ENCODE measurements at places on chromosomes 3 and 15.

GRCh38 chr15:65333148-65333820 is 28.8 kb downstream of the RNU5B-1 start:
- DNase-seq, result no peak

DNA sequence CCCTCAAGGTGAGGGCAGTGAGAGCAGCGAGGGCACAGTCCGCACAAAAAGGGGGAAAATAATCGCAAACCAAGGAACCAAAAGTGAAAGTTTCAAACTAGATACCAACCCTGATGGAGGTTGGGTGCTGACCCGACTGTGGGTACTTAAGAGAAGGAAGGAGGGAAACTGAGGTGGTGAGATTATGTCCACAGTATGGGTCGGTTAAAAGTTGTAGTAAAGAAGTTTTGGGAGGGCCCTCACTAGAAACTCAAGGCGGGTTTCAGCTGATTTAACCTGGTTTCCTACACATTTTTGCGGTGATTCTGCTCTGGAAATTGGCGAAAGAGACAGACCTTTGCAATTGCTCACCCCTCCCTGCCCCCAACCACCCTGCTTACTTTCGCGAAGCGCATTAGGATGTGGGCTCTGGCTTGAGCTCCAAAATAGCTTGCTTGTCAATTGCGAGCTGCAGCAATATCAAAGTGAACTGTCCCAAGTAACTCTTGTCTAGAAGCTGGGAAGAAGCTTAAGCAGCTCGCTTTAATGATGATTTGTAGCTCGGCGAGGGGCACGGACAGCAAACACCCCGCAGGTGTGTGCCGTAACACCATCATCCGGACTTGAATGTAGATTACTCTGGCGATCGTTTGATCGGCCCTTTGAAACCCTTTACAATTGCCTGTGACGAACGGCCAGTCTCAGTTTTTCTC is 15.8 kb downstream of the SOX2 start:
- DNase-seq, result no peak

DNA sequence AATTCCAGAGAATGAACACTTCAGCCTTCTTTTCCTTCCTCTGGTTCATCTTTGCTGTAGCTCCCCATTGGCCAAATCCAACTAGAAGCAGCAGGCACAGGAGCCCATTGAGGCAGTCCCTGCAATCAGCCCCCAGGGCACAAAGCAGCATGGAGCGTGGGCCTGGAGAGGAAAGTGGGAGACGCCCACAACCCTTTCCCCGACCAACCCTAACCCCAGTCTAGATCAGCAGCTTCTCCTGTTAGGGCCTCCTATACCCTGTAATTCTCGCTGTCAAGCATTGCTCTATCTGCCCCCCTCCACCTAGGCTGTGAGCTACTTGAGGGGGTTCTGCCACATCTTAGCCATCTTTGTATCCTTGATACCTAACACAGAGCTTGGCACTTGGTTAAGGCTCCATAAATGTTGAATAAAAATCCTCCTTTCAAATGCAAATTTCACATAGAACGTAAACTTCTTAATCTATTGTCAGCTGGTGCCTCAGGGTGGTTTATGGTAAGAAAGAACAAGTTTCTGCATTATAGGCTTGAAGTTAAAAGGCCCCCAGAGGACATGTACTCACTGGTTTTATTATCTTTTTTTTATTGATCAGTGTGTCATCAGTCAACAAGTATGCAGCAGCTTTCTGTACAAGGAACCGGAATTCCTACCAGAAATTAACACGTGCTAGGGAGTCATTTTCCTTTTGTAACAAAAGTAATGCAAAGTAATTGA is 97.9 kb upstream of the PFN2 start:
- no peak for DNase-seq

GRCh38 chr15:27650244-27650643 is 448.9 kb downstream of the OCA2 start:
- DNase-seq, result no peak

- DNase-seq, result no peak
Observed at GRCh38 chr3:112746675-112747280, 99.9 kb downstream of the CD200R1L start.

GRCh38 chr15:51874751-51875644 is 45.5 kb downstream of the TMOD3 start:
- DNase-seq, result peak; percentile 32

- DNase-seq, result no peak
Observed at GRCh38 chr3:124882816-124883747, 4.1 kb downstream of the ITGB5 start.

DNA sequence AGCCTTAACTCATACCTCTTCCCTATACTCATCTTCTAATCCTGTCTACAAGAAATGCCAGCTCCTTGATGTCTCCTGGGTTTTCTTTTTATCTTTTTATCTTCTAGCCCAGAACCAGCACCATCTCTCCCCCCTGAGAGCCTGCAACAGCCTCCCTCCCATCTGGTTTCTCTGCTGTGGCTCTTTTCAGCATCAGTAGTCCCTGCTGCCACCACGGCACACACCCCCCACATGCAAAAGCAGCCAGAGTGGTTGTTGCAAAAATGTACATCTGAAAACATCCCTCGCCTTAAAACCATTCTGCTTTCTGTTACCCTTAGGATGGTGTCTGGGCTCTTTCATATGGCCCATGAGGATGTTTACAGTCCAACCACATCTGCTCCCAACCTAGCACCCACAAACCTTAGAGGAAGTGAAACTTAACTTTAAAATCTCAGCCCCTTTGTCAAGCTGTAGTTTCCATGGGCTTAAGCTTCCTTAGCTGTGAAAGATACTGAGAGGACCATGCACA is 775 bp downstream of the TTC21A start:
- DNase-seq, result no peak

All from small intestine (tissue), 16 donors.